ENCODE measurements at places on chromosomes 4 and X.

GRCh38 chrX:114065577-114066223 is 518.2 kb upstream of the HTR2C start:
- DNase-seq: no peak

DNA sequence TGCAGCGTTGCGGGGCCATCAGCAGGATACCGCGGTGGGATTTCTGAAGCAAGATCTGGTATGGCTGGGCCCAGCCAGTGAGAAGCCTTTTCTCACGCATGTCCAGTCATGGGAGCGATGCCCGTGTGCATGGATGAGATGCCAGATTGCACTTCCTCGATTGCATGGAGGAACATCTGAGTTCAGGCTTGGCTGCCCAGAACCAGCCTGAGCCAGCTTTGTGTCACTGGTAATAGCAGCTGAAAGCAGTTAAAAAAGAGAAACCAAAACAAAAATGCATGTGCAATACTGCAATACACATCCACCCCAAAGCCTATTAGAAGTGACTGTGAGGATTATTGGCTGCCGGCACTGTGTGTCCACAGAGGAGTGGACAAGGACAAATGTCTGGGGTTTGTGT is 59.3 kb downstream of the PSAPL1 start:
- no peak for DNase-seq

GRCh38 chr4:28386776-28387175 is 1526.1 kb downstream of the STIM2 start:
- no peak for DNase-seq

DNA sequence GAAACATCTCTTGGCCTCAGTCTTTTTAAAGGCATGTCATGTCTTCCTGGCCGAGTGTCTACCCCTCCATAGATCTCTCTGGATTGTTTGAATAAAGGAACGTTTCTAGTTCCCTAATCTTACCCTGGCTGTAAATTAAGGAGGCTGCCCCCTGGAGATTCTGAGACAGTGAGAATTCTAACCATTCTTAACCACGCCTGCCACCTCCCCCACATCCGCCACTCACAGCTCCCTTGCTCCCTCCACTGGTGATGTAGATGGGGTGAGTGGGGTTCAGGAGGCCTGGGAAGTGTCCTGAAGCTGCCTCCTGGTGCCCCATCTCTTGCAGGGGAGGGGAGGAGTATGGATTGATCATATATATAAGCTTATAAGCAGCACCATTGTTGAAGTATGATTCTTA is 48.0 kb upstream of the TRIM2 start:
- no peak for DNase-seq

DNA sequence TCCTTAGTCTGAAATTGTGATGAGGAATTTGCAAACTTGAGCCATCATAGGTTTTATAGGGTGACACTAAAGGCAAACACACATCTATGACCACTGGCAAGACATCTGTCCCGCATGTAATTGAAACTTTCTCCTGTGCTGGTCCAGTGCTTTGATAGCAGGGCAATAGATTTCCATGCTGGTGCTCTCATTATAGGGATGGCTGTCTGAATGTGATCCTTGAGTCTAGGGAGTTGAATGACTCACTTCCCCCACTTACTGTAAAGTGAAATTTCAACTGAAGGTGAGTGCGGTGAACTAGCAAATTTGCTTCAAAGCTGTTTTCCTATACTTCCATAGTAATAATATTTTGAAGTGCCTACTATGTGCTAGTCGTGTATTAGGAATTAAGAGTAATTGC is 1630.0 kb downstream of the STIM2 start:
- DNase-seq: no peak

GRCh38 chrX:41512394-41512793 is 65.3 kb downstream of the NYX start:
- no peak for DNase-seq

DNA sequence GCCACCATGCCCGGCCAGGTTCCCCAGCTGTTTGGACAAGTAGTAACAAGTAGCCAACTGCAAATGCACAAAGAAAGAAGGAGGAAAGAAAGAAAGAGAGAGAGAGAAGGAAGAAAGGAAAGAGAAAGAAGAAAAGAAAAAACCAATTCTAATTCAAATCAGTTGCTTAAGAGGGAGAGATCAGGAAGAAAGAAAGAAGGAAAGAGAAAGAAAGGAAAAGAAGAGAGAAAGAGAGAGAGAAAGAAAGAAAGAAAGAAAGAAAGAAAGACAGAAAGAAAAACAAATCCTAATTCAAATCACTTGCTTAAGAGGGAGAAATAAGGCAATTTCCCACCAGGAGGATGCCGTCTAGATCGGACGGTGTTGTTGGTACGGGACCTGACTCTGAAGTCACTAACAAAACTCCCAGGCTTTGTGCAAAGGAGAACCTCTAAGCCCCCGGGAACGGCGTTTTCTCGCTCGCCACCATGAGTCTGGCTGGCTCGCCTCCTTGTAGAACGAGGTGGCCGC is 95.5 kb upstream of the PPP2R3B start:
- DNase-seq: no peak

DNA sequence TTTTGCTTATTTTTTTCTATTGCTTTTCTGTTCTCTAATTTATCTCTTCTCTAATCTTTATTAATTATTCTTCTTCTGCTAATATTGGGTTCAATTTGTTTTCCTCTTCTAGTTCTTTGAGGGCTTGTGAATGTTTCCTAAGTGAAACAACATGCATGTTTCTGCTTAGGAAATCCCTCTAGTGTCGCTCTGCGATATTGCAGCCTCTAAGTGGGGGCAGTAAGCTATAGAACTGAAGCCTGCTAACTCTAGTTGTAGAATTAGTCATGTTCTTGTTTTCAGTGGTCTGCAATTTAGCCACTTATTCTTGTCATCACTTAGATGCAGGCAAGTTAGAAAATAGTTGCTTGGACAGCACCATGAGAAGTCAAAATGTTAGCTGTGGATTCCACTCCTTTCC is 222.6 kb downstream of the SPIN4 start:
- no peak for DNase-seq

DNA sequence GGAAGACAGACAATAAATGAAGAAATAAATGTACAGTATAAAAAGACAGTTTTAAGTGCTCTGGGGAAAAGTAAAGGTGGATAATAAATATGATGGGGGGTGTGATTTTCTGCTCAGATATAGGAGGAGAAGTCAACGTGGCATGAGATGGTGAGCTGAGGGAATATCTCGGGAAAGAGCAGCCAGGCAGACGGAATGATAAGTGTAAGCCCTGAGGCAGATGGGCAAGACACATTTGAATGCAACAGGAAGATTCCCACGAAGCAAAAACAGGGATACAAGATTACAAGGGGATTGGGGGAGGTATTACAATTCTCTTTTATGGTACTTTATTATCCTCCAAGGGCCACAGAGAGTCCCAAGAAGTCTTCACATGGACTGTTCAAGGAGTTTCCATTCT is 11.1 kb downstream of the ANXA3 start:
- no peak for DNase-seq

DNA sequence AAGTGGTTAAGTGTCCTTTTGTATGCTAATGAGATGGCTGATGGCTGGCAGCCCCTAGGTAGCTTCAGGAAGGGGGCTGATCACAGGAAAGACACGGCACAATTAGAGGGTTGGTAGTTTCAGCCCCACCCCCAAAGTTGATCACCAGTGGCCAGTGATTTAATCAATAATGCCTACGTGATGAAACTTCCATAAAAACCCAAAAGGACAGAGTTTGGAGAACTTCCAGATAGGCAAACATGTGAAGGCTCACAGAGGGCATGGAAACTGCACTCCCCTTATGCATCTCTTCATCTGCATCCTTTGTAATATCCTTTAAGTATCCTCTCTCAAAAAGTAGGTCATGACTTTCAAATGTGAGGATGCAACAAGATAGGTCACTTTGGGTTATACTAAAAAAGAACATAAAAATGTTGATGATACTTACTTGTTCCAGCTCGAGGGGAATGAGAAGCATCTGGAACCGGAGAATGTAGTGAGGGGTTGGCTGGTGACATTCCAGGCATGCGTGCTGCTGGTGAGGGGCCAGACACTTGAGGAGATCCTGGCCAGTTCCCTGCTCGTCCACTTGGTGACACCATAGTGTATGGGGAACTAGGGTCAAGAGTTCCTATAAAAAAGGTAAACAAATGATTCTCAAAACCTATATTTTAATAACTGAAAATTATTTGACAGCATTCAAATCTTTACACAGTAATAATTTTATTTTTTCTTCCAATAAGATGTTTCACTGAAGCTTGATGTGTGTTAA is 16.7 kb upstream of the CXorf38 start:
- DNase-seq: no peak

- no peak for DNase-seq
These were observed 58.7 kb downstream of the IGFBP7 start for GRCh38 chr4:57051524-57051923.

- no peak for DNase-seq
These were observed 321.6 kb downstream of the ARHGAP10 start for GRCh38 chr4:148053298-148054003.

DNA sequence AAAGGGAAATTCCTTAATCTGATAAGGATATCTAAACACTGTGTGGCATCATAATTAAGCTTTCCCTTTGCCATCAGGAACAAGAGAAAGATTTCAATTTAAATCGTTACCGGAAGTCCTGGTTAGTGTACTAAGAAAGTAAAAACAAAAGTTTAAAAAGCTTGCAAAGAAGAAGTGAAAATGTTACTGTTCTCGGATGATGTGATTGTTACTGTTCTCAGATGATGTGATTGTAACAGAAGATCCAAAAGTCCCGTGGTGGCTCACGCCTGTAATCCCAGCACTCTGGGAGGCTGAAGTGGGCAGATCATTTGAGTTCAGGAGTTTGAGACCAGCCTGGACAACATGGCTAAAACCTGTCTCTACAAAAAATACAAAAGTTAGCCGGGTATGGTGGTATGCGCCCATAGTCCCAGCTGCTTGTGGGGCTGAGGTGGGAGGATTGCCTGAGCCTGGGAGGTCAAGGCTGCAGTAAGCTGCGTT is 62.5 kb downstream of the RGS12 start:
- DNase-seq: no peak

DNA sequence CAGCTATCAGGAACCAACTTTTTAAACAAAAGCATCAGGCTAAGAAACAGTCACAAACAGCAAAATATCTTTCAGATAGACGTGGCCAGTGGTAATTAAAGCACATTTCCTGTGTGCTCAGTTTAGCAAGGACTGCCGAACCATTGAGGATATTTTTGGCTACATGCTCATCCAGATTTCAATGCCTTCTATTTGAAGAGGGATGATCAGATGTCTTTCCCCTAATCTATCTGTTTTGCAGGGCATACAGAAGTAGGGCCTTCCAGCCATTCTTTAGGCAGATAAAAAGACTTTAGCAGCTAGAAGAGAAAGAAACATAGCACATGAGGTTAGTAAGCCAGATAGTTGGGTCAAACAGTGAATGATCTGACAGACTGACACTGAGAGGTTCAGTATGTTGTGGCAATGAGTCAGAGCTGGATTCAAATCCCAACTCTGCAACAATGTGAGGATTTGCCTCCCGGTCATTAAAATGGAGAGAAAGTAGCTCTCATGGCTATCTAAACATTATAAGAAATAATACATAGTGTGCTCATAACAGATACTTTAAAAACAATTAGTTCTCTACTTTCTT is 100.0 kb upstream of the PRKG2 start:
- no peak for DNase-seq

GRCh38 chr4:77093401-77093800 is 17.6 kb upstream of the CCNI start:
- no peak for DNase-seq

GRCh38 chr4:89071311-89071710 is 14.3 kb upstream of the FAM13A start:
- no peak for DNase-seq

DNA sequence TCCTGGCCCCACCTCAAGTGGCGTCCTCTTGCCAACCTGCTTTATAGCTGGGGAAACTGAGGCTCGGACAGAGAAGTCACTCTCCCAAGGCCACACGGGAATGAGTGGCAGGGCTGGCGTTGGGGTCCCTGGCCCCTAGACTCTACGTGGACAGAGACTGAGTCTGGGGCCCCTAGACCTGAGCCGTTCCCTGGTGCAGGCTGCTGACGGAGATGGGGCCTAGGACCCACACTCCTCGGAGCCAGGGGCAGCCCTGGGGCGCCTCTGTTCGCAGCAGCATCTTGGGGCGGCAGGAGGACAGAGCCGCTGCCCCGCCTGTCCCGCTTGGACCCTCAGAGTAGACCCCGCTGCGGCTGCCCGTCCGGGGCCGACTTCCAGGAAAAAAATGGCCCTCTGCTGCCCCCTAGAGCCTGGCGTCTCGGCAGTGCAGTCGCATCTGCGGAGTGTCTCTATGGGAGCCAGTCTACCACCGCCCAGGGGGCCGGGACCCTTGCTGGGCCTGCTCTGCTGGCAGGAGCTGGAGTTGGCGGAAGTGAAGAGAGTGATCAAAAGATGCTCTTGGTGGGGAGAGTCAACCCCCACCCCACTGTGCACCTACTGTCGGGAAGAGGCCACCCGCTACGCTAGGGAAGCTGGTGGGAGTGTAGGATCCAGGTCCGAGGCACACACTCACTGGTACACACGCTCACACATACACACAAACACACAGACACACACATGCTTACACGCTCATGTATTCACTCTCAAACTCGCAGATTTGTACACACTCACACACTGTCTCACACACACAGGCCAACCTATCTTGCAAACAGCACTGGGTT is 220.1 kb downstream of the AFAP1 start:
- peak; percentile 71 for DNase-seq

DNA sequence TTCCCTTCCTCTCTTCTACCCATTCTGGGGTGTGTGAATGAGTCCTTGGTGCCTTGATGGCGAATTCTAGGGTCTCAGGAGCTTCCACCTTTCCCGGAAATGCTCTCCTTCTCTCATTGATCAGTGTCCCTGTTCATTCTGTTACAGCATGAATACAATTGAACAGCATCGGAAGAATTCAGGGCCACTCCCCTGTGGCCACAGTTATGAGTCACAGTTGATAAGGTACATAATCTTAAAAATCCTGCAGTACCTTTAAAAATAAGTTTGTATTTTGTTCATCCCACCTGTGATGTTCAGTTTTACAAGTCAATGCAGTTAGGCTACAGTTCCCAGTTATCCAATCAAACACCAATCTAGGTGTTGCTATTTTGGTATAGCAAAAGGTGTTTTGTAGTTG is 47.3 kb upstream of the FAM9A start:
- no peak for DNase-seq

GRCh38 chrX:2313864-2314640 is 186.7 kb downstream of the DHRSX start:
- DNase-seq: no peak

DNA sequence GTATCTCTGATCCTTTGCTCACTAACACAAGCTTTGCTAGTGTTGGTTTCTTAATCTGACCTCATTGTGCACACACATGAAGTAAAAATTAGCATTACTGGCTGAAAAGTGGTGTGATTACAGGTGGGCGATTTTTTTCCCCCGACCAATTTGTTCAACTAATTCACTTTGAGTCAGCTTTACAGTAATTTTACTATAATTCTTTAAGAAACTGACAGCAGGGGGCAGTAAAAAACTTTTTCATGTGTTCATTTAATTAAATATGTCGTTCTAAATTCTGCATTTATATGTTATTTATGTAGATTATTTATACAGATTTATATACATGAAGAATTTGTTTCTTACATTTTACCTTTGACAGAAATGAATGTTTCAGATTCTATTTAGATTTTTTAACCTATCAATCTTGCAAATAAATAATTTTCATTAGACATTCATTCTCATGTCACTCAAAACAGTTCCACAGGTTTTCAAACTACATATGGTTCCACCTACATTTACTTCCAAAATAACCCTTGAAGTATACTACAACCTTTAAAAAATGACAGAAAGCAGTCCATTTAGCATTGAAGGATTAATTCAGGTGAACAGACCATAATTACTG is 17.5 kb downstream of the PALLD start:
- DNase-seq: peak; percentile 43

- no peak for DNase-seq
These were observed at the start of gene SH3BP2 for GRCh38 chr4:2792711-2793585. Gene SH3BP2 (plus strand): TSS chr4:2793085. CDS start chr4:2820618, 27,533 bp downstream.

- DNase-seq: no peak
These were observed 91.6 kb upstream of the BMP2K start for GRCh38 chr4:78684325-78685079.
